HFF-Myc (cell line): ENCODE measurements at places on chromosomes 2 and 18.

- DNase-seq: no peak
Observed at GRCh38 chr2:58651930-58652329, 410.8 kb upstream of the FANCL start.

GRCh38 chr2:95345563-95346230 lies 48.5 kb downstream of the KCNIP3 start:
- DNase-seq: no peak

- DNase-seq: no peak
Observed at GRCh38 chr2:3222636-3223035, 155.0 kb downstream of the EIPR1 start.

- DNase-seq: no peak
Observed at GRCh38 chr2:218063896-218064295, 5.2 kb upstream of the RUFY4 start.

DNA sequence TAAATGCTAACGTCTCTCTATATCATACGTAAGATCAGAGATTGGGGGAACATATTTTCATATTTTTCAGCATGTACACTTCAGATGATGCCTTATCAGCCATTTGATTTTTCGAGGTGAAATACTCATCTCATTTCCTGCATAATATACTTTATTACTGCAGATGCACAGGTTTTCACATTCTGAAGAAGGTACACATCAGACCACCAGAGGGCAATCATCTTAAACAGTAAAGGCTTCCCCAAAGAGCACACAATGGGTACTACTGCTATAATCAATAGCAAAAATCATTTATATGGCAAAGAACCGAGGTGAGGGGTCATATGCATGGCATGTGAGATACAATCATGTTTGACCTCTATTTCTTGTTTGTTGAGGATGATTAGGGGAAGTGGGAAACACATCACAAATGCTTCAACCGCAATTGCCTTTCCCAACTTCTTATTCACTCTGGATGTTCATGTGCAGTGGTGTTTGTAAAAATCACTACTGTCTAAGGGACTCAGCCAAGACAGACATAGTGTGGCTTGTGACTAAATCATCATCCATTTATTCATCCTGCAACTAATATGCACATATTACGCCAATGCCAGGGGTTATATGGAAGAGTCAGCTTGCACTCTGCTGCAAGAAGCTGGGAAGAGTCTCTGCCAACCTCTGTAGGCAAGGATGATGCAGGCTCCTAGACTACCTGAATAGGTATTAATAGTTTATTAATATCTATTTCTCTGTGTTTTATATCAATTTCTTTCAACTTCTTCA lies 118.7 kb downstream of the EPB41L3 start:
- DNase-seq: peak; percentile 15

GRCh38 chr2:150883613-150883895 lies 378.1 kb downstream of the RBM43 start:
- DNase-seq: no peak
